ENCODE measurements at places on chromosomes 2 and 18.
A peak's percentile ranks its signal among the peaks of the same experiment; 100 is the strongest.

GRCh38 chr2:51698021-51698420, 666.1 kb upstream of the NRXN1 start:
- no peak for DNase-seq

GRCh38 chr2:54009549-54009948, 38.8 kb upstream of the PSME4 start:
- DNase-seq: no peak

- no peak for DNase-seq
Measured at GRCh38 chr2:7609974-7610373, 692.8 kb downstream of the RNF144A start.

DNA sequence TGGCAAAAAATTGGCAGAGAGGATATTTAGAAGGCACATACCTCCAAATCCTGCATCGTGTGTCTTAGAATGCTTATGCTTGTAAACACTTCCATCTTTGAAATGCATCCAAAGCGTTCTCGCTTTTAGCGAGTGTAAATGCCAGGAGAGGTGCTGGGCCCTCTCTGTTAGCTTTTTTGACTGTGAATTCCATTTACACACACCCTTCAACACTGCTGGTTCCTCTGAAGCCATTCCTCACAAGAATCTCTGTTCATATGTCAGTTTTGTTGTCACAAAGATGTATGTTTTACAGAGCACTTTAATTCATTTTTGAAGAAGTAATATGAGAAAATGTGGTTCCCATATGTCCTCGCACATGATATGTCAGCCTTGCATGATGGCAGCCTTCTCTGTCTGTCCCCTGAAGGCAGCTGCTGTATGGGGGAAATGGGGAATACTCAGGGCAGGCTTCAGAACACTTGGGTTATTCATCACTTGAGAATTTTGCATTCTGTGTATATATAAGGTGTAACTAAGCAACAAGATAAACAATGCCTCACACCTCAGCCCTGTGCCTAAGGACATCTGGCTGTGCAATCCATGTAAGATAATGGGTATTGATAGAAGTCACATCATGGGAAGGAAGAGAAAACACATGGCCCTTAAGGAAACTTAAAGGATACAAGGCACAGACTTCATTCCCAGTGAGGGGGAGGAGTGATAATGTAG, 52.3 kb downstream of the RAB27B start:
- no peak for DNase-seq

- no peak for DNase-seq
Measured at GRCh38 chr18:54734059-54734458, 94.2 kb upstream of the RAB27B start.

DNA sequence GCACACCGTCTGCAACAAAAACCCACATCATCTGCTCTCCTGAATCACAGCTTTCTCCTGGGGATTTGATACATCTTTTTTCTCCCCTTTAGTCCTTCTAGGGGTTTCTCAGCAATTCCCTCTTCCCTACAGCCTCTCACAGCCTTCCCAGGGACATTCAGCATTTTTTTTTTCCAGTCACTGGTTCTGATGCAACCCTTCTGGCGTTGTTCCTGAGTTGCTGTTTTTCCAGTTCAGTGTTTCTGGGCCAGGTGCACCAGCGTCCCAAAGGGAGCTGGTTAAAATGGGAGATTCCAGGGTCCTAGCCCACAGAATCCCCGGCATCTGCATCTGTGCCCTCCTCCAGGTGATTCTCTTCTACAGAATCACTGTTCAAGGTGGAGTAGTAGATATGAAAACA, 36.1 kb downstream of the ADCY3 start:
- no peak for DNase-seq

GRCh38 chr18:67650686-67651385, 134.3 kb upstream of the DSEL start:
- DNase-seq: no peak

DNA sequence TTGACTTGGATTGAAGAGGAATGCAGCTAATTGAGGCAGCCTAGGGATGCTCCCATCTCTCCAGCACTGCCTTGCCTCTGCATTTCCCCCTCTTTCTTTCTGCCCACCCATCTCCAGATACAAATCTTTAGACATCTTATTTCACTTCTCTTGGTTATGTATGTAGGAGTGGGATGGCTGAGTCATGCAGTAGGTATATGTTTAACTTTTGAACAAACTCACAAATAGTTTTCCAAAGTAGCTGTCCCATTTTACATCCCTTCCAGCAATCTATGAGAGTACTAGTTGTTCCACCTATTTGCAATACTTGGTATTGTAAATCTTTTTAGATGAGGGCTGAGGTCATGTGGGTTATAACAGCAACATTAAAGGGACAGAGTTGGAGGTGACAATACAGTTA, 329.9 kb downstream of the DYSF start:
- DNase-seq: no peak

GRCh38 chr2:183543222-183543621, 419.0 kb downstream of the NUP35 start:
- no peak for DNase-seq

DNA sequence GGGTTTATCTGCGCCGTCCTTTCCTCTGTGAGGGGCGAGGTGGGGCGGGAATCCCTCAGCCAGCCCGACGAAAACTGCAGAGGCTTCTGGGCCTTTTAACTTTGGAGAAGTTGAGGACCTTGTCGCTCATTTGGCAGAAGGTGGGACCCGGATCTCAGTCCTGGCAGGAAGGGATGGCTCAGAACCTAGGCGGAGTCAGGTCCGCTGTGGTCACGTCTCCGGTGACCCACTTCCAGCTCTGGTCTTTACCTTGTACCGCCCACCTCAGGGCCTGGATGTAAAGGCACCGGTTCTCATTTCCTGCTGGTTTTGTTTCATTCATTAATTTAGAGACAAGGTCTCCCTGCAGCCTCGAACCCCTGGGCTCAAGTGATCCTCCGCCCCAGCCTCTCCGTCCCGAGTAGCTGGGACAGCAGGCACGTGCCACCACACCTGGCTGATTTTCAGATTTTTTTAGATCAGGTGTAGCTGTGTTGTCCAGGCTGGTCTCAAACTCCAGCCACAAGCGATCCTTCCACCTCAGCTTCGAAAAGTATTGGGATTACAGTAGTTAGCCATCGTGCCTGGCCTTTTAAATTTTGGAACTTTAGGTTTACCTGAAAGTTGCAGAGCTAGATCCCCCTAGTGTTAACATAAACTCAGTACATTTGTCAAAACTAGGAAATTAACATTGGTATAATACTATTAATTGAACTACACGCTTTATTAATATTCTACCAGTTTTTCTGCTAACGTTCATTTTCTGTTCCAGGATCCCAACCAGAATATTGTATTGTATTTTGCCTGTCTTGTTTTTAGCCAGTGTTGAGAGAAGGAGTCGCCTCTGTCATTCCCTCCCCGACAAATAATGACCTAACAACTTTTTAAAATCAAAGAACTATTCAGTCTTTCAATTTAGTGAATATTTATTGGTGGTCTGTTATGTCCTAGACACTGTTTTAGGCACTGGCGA, 852 bp downstream of the POLI start:
- peak; percentile 42 for DNase-seq

DNA sequence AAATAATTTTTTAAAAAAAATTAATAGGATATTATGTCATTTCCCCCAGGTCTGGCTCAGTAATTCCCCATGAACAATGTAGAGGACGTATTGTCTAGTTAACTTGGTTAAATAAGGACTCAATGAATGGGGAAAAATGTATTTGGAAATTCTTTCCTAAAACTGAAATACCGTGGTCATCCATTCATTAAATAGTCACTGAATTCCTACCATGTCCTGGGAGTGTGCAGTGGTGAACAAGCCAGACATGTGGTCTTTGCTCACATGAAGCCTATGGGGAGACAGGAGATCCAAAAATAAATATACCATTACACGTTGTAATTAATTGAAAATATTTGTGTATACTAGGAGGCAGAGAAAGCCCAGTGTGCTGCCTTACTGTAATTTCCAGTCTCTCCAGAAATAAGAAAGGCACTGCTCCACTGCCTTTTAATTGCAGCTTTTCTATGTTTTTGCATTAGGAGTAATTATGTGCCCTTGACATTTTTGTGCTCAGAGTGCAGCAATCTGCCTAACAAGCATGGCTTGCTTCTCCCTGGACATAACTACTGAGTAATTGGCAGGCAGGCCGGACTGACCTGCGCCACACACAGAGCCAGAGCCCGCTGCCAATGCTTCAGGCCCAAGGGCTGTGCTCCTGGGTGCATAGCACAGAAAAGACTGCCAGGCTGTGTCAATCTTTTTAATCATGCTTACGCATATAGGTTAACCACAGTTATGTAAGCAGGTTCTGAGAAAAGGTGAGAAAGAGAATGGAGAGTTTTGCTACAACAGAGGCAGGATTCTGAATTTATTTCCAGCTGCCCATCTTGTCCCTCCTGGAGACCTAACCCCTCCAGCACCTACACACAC, 22.2 kb upstream of the TTC39C start:
- DNase-seq: peak; percentile 54

DNA sequence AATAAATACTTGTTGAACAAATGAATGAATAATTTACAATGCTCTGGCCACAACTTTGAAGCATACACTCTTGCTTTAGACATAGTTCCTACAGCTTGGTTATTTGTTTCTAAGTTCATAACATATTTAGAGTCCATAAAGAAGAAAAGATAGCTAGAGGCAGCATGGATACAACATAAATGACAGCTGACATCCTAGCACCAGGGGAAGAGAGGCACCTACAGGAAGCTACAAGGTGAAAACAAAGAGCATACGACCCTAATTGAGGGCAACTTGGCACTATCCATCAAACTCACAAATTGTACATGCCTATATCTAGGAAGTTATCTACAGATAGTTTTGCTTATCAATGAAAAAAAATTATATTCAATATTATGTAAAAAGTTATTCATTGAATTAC, 88.9 kb downstream of the PLEKHM3 start:
- DNase-seq: no peak

DNA sequence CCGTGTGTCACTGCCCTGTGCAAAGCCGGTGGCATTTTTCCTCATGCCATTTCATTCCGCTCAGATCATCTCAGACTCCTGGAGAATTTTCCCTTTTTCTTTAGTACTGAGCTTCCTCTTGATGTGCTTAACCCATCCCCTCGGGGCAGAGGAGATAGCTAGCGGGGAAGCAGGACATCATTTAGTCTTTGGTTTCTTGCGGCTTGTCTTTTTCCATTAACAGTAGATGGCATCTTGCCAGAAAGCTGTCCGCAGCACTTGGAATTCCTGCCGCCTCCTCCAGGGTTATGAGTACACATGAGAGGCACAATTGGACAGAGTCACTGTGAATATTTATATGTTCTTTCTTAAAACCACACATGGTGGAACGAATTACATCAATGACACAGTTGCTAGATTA, 226.6 kb downstream of the ALPK2 start:
- DNase-seq: no peak

DNA sequence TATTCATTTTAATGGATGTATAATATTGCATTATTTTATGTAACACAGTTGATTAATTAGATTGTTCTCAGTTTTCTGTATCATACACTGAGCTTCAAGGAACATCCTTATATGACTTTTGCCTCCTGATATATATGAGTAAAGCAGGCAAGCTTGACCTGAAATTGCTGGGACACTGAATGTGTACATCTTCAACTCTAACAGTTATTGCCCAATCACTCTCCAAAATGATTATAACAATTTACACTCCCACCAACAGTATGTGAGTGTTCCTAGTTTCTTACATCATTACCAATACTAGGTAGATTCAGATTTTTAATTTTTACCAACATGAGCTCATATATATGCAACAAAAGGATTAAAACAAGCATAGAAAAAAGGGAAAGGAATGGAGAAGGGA, 379.4 kb downstream of the SETBP1 start:
- no peak for DNase-seq

DNA sequence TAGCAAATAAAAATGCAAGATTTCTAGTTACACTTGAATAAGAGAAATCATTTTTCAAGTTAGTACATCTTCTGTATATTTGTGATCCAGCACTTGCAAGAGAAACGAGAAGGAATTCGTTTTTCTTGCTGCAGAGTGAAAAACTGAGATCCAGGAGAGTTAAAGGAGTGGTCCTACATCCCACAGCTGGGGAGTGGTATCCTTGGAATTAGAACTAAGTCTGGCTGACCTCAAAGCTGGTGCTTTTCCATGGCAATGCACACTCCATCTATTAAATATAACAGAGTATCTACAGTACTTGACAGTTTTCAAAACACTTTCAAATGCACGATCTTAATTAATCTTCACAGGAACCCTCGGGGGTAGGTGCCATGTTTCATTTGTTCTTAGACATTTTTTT, 46.8 kb downstream of the TRIB2 start:
- no peak for DNase-seq

DNA sequence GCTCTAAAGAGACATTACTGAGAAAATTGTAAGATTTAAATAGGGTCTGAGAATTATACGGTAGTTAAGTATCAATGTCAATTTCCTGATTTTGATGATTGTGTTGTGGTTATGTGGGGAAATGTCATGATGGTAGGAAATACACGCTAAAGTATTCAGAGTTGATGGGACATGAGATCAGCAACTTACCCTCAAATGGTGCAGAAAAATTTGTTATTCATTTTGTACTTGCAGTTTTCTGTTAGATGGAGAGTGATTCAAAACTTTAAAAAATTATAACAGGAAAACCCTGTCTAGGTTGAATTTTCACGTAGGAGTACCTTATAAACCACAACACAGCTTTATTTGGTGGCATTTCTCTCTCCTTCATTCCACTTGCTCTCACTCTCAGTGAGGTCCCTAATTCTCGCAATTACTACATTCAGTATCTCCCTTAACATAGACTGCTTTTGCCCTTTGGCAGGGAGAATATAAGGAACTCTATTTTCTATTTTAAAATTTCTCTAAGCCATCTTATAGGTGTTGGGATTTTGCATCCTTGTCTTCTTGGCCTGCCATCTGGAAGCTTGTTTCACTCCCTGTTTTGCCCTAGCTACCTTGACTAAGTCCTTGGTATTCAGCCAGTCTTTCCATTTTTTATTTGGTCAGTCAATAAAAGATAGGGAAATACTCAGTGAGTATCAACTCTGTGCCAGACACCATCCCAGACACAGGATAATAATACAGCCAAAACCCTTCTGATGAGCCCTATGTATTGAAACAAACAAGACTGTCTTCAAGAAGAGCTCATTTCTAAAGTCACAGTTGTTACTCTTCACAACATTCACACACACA, 550.6 kb upstream of the ACVR2A start:
- no peak for DNase-seq

GRCh38 chr2:230016844-230017243, 51.9 kb downstream of the SLC16A14 start:
- DNase-seq: no peak

GRCh38 chr2:62205554-62205953, 9.6 kb downstream of the B3GNT2 start:
- no peak for DNase-seq
